ENCODE measurements at places on chromosomes 6 and 20. TPM values are rescaled to one million over a fixed set of nuclear protein-coding genes. Genes with fewer than 3 reads are reported as not detected.

The LRRC1 gene
- 8.1 TPM for total RNA-seq

The BAG2 gene
- 72.7 TPM for total RNA-seq

The ZSCAN9 gene
- 12.0 TPM for total RNA-seq

The GPR6 gene
- total RNA-seq: not detected

The TP53TG5 gene
- not detected for total RNA-seq

The BMP2 gene
- 16.3 TPM for total RNA-seq

Data from articular chondrocyte of knee joint (primary cell).